ENCODE measurements at places on chromosomes 12 and 14.

- no peak for DNase-seq
These were observed 133.8 kb downstream of the RIMBP2 start for GRCh38 chr12:130582286-130582685.

- DNase-seq = peak; percentile 79
These were observed 12.9 kb upstream of the CALM1 start for GRCh38 chr14:90383731-90384542.

DNA sequence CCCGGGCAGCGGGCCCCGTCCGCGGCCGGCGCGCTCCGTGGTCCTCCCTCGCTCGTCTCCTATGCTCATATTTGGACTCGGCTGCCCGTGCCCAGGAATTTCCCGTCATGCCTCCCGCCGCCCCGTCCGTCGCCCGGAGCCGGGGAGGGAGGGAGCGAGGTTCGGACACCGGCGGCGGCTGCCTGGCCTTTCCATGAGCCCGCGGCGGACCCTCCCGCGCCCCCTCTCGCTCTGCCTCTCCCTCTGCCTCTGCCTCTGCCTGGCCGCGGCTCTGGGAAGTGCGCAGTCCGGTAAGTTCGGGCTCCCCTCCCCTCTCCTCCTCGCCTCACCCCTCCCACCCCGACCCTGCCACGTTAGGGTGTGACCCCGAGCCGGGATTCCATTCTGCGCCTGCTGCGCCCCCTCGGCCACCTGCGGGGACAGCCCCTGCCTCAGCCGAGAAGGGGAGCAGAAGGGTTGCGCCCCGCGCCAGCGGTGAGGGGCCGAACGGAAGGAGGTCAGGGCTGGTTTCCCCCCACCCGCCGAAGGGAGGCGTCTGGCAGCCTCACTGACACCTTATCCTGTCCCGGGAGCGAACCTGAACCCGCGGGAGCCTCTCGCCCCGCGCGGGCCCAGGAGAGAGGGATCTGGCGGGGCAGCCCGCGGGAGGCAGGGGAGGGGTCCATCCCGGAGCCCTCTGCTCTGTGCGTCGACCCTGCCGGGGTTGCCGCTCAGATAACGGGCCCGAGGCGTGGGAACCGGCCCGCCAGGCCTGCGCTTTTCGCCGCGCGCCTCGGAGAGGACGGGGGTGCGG is at the start of gene MSRB3:
TSS of gene MSRB3 (plus strand) at position 108 of the 793 bp plus-strand sequence. CDS start 29,897 bp downstream, outside the sequence.
- peak; percentile 73 for DNase-seq

- peak; percentile 49 for DNase-seq
These were observed 102.0 kb downstream of the EGLN3 start for GRCh38 chr14:33848706-33849454.

GRCh38 chr12:48782457-48783395 is 6.2 kb downstream of the ADCY6 start:
- no peak for DNase-seq

- no peak for DNase-seq
These were observed 48.2 kb downstream of the ATF7 start for GRCh38 chr12:53577941-53578352.

DNA sequence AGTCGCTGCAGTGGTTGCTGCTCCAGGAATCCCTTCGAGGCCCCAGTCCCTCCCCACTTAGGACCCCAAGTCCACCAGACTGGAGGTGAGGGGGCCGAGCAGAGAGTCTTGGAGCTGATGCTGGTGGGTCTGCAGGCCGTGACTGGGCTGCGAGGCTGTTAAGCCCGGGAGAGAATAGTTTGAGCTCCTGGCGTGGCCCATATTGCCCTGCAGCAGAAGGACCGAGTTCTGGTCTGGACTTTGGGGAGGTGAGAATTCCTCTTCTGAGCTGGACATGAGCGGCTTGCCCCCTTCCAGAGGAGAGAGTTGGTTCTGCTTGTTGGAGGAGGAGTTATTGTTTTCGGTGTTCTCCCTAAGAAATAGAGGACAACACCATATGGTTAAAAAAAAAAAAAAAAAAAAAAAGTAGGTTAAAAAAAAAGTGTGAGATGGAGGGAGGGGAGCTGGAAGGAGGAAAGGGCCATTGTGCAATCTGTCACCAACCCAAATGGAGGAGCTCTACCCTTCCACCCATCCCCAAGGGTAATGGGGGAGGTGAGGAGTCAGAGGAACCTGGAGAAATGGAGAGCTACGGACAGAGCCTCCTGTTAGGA is 3.0 kb downstream of the SIX1 start:
- no peak for DNase-seq

DNA sequence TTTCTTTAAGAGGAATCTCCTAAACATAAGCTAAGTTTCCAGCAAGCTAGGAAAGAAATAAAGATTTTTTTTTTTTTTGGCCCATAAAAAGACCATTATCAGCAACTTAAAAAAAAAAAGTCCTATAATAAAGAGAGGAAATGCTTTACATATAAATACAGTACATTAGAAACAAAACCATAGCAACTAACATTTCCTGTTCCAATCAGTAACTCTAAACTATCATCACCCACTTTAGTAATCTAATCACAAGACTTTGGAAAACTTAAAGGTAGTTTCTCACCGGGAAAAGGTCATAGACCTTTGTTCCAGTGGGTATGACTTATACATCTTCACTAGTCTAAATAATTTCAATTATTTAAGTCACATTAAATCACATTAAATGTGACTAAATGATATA is 11.1 kb downstream of the SPTSSA start:
- no peak for DNase-seq

- DNase-seq = no peak
These were observed 55.9 kb downstream of the CCDC92 start for GRCh38 chr12:123916729-123917128.

- DNase-seq = peak; percentile 52
These were observed 2.1 kb downstream of the NOXRED1 start for GRCh38 chr14:77421201-77421600.

DNA sequence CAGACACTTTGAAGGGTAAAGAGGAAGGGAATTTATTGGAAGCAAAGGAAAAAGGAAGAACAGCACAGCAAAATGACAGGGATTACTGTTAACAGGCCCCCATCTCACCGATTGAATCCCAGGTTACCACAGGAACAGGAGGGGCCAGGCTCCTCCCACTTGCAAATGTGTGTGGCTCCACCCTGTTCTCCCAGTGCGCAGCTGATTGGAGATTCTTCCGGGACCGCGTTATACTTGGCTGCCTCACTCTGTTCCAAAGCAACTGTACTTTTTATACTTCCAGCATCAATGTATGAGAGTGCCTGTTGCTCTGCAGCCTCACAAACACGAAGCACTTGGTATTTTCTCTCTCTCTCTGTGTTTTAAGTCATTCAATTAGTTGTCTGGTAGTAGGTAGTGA is 273.6 kb upstream of the MDGA2 start:
- DNase-seq = no peak

DNA sequence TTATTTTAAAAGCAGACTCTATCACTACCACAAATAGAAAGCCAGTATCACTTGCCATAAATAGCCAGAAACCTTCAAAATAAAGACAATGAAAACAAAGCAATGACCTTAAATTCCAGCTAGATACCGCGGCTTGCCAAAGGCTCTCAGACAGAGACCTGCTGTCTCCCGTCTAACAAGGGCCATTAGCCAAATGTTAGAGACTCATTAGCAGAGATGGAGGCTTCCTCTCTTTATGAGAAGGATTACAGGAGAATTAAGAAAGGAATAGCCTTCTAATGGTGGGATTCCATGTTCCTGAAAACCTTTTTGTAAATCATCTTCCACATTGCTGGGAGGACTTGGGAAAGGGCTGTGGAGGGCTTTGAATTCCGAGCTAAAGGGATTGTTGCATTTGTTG is 206.7 kb downstream of the AACS start:
- no peak for DNase-seq

GRCh38 chr14:86091811-86092210 is 561.9 kb downstream of the FLRT2 start:
- DNase-seq = no peak

- DNase-seq = no peak
These were observed 802.3 kb downstream of the NRXN3 start for GRCh38 chr14:78972440-78972839.

DNA sequence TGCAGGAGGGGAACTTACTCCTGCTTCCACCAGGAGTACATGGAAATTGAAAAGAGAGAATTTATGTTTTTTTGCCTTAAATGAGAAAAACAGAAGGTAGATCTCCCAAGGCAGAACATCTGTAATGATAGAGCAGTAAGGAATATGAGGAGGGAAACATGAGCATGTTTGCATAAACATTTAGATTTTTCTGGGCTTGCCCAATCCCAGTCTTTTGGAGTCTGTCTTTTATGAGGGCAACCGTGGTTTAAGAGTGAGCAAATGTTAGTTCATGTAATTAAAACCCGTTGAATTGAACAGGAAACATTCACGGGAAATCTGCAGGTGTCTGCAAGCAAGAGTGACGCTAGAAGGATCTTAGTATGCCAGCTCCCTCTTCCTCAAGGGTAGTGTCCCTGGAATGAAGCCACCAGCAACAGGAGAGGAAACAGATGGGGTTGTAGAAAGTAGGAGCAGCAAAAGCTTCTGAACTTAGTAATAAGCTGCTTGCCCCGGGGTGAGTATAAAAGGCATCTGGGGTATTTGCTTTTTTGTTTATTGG is 79.3 kb downstream of the ARF6 start:
- peak; percentile 41 for DNase-seq

- no peak for DNase-seq
These were observed 7.8 kb upstream of the ADGRD1 start for GRCh38 chr12:130945786-130946492.

DNA sequence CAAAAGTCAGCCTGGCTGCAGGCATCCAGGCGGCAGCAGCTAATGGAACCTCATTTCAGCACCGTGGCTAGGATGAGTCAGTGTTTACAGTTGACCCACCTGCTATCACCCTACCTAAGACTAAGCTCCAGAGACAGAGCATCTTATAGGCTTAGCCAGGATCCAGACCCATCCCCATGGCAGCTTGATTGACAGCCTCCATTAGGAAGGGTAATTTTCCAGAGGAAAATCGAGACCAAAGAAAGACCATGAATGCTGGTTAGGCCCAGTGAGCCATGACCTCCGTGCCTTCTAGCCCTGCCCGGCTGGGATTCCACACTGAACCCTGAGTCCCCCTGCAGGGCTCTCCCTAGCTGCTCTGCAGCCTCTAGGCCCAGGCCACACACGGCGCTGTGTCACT is 38.7 kb downstream of the TUNAR start:
- no peak for DNase-seq

GRCh38 chr14:94009767-94010166 is 12.7 kb downstream of the CCDC197 start:
- DNase-seq = no peak

DNA sequence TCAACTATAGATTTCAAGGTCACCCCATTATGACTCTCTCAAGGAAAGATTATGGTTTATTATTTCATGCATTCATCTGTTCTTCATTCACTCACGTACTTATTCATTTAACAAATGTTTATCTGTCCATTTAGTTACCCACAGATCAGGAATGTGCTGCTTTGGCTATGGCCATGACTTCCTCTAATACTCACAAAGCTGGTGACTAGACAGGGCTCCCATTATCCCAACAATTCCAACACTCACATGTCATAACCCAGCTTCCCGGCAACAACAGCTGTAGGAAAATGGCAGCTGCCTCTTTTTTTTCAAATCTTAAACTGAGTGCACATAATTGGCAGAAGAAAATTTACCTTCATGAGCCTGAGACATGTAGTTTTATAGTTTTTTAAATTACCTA is 190.8 kb upstream of the CCDC196 start:
- no peak for DNase-seq

DNA sequence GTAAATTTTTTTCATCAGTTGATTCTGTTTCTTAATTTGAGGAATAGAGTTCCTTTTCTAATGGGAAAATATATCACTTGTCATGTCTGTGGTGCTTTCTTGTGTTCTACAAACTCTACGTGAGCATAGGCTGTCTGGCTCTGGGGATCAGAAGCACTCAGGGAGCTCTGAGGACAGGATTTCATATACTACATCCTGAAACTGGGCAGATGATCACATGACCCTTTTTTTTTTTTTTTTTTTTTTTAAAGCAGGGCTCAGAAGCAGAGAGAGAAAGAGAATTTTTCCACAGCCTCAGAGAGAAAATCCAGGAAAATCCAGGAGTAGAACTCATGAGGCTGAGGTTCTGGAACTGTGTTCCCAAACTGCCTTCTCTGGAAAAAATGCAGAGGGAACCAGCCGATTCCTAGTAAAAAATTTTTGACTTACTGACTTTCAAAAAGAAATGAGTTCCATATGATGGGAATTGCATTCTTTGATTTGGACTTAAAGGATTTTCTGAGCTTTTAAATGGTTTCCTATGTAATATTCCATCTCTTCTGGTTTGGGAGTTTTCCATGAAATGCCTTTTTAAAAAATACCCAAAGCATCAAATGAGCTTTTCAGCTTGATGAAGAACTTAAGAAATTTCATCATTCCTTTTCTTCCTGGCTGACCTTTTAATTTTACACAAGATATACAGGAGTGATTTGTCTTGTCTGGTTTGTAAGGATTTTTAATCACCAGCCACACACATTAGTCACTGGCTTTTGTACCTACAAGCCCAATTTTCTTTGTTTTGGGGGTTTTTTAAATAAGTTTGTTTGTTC is 183.1 kb upstream of the HIF1A start:
- DNase-seq = no peak

DNA sequence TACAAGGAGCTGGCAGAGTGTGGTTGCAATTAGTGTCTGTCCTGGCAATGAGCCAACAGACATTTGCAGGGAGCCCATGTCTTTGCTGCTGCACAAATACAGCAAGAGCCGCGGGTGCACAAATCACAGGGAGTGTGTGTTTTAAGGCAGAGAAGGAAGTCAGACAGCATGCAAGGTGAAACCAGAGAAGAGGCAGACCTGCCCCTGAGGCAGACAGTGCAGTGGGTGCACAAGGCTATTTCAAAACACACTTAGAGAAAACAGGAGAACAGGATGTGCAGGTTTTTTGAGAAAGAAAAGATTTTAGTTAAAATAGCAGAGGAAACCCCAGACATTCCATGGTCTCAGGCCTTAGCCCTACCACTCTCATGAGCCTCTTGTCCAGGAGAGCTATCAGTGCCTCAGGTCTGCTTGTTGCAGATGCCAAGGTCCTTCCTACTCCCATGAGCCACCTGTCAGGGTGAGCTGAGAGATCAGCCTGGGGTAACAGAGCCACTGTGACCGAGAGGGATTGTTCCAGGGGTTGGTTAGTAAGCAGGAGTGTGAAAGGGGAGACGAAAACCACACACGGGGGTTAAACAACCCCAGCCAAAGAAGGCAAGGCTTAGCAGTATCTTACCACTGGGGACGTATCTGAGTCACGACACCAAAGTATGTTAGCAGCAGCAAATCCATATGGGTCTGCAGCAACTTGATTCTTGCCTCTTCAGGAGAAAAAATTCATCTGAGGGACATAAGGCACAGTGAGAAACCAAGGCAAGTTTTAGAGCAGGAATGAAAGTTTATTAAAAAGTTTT is 78.1 kb downstream of the C14orf132 start:
- no peak for DNase-seq

All from hematopoietic multipotent progenitor cell treated with erythropoietin and hydrocortisone succinate and interleukin-3 and kit ligand, for 4 days (in vitro differentiated cells).